Stimulated activated CD4-positive, alpha-beta T cell treated with anti-CD3 and anti-CD28 coated beads, Interleukin-1b, Interleukin-23, amount 100 ng/mL, for 4 hours (primary cell): ENCODE measurements at places on chromosomes 2 and 18.

DNA sequence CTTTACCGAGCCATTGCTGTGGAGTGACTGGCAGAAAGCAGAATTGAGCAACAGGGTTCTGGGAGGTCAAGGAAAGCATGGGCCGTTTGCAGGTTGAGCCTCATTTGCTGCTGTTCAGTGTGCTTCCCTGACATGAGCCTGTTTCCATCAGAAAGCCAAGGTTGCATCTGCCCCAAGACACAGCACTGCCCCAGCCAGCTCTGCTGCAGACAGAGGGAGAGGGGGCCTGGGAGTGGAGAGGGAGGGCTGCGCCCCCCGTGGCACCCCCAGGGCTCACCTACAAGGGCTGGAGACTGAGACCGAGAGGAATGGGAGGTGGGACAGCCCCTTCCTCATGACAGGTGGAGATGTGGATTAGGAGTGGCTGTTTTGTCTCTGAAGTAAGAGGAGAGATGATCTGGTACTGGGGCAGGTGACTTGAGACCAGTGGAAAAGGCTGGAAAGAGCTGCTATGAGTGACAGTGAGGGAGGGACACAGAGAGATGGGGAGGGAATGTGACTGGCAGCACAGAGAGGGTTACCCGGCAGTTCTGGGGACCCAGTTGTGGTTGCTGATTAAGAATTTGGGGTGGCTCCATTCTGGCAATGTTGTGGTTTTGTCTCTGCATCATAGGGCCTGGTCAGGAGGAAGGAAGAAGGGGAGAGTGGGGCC lies 218.0 kb downstream of the DYSF start:
- no peak for DNase-seq

- DNase-seq = no peak
These were observed 65.9 kb upstream of the TFCP2L1 start for GRCh38 chr2:121350890-121351289.

- no peak for DNase-seq
These were observed 38.8 kb downstream of the MFSD6 start for GRCh38 chr2:190446750-190447516.

GRCh38 chr2:38315707-38316333 lies 61.3 kb downstream of the ATL2 start:
- no peak for DNase-seq

- no peak for DNase-seq
These were observed 53.1 kb downstream of the MYO1B start for GRCh38 chr2:191298306-191298705.

- no peak for DNase-seq
These were observed 3.4 kb upstream of the CCDC88A start for GRCh38 chr2:55422876-55423665.

DNA sequence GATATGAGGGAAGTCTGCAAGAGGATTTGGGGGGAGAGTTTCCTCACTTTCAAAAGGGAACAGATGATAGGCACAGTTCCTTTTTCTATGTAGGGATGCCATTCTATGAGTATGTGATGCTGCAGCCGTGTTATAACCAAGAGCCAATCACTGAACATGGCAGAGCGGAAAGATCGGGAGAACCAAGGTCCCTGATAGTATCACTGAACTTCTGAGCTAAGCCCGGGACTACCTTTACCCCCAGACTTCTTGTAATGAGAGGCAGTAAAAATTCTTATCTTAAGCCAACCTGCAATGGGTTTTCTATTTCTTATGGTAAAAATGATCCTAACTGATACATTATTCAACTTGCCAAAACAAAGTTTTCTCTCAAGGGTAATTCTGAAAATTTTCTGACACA lies 21.6 kb upstream of the SLC1A4 start:
- DNase-seq = no peak

- no peak for DNase-seq
These were observed 615 bp downstream of the AKAIN1 start for GRCh38 chr18:5196253-5197031.

- DNase-seq = no peak
These were observed 268.4 kb downstream of the METTL4 start for GRCh38 chr18:2302628-2303516.

DNA sequence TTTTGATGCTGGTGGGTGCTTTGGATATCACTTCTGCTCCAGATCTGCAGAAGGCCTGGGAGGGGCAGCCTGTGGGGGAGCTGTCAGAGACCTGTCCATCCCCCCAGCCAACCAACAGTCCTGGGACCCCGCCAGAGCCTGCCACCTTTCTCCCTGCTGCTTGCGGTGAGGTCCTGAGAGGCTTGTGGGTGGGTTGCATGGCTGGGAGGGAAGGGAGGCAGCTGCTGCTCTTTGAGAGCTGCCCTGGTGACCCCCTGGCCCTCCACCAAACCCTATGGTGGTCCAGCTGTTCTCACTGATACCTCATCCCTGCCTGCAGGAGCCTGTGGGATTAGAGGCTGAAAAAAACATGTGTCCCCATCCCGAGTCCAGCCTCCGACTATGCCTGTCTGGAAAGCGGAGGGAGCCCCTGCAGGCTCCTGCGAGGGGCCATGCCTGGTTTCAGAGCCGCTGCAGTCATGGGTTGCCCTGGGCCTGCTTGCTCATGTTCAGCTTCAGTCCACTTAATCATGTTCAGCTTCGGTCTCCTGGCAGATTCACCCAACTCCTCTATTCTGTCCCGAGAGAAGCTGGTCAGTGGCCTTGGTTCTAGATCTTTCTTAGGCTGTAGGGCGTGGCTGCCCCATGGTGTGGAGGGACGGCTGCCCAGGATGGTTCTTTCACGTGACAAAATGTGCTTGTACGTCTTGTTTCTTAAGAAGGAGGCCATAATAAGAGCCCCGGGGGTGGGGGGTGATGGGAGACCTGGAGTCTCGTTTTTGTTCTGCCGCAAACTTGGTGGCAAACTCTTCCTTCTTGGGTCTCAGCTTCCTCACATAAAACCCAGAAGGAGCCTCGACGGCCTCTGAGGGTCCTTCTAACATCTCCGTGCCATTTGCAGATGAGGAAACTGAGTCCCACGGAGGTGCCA lies 98.5 kb downstream of the CTIF start:
- DNase-seq = no peak

GRCh38 chr18:62989195-62989594 lies 273.9 kb downstream of the PHLPP1 start:
- DNase-seq = no peak

- DNase-seq = no peak
These were observed 108.3 kb upstream of the MAPRE2 start for GRCh38 chr18:34932792-34933466.

DNA sequence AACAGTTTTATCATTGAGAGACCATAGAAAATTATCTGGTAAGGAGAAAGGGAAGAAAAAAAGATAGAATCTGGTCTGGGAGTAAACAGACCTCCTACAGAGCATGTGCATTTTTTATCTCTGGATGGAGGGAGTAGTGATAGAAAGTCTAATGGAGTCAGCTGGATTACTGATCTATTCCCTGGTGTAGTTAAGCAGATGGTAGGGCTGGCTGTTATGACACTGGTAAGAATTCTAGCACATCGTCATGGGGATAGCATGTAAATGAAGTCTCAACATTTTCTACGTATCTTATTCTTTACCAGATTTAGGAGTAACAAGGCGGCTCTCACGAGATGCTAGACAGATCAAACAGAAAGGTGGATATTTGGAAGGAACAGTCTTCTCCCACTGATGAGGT lies 407.4 kb downstream of the NRXN1 start:
- no peak for DNase-seq

DNA sequence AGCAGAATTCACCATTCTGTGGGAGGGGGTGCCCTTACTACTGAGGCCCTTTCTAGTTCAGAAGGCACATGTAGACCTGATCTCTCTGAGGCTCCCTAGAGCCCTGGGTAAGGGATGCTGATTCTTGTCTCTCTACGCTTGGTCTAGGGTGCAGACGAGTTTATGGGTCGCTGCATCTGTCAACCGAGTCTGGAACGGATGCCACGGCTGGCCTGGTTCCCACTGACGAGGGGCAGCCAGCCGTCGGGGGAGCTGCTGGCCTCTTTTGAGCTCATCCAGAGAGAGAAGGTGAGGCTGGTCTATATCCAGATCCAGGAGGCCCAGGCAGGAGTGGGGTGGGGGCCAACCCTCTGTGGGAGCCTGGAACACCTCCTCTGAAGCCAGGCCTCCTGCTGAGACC lies 147.2 kb downstream of the DYSF start:
- no peak for DNase-seq

DNA sequence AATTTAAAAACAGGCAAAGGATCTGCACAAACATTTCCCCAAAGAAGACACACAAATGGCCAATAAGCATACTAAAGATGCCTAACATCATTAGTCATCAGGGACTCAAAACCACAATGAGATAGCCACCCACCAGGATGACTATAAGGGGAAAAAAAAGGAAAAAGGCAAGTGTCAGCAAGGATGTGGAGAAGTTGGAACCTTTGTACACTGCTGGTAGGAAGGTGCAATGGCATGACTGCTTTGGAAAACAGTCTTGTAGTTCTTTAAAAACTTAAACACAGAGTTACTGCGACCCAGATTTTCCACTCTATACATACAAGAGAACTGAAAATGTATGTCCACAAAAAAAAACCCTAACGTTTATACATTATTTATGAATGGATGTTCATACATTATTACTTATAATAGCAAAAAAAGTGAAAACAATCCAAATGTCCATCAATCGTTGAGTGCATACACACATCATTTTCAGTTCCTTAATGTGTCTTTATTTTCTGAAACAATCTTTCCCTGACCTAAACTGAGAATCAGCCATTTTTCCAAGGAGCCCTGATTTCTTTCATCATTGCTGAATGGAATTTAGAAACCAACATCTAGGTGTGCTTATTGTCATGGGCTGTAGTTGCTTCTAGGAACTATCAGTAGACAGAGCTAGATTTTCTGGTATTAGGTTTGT lies 64.7 kb upstream of the TLK1 start:
- no peak for DNase-seq

GRCh38 chr18:23020555-23021294 lies 87.6 kb downstream of the RBBP8 start:
- no peak for DNase-seq

- no peak for DNase-seq
These were observed 235.4 kb downstream of the PIEZO2 start for GRCh38 chr18:10913919-10914318.

- DNase-seq = no peak
These were observed 18.7 kb downstream of the ARHGAP25 start for GRCh38 chr2:68753318-68753717.

- DNase-seq = no peak
These were observed 58.6 kb downstream of the GRB14 start for GRCh38 chr2:164562666-164563065.

- no peak for DNase-seq
These were observed 176.8 kb downstream of the ARL4C start for GRCh38 chr2:234320066-234320465.

- DNase-seq = no peak
These were observed 337.0 kb downstream of the MBD2 start for GRCh38 chr18:53887447-53887846.

DNA sequence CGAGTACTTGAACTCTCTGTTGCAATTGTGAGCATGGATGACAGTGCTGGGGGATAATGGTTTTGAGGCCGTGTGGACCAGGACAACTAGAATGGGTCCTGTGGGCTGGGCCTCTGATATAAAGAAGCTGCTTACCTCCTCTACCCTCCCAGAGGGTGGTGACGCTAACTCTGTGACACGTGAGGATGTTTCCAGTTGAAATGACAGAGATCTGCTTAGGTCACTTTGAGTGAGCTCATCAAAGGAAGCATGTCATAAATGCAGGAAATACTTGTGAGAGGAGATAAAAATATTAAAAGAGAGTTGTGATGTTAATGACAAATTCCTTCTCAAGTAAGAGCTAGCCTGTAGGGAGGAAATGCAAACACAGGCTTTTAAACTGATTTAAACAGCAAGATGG lies 16.4 kb downstream of the RMC1 start:
- DNase-seq = no peak

DNA sequence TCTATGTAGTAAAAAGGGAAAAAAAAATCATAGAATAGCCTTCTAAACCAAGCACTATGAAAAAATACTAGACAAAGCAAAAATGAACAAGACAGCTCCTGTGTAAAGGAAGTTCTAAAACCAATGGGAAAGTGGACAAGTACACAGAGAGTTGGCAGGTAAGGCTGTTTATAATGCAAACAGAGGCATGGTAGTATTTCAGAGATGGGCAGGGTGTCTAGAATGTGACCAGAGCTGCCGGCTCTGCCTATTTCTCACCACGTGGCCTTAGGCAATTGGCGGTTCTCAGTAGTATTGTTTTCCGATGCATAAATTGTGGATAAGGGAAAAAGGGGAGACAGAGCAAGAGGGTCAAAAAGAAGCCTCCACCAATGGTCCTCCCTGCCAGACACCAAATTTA lies 173.6 kb downstream of the ANKRD30B start:
- DNase-seq = no peak

DNA sequence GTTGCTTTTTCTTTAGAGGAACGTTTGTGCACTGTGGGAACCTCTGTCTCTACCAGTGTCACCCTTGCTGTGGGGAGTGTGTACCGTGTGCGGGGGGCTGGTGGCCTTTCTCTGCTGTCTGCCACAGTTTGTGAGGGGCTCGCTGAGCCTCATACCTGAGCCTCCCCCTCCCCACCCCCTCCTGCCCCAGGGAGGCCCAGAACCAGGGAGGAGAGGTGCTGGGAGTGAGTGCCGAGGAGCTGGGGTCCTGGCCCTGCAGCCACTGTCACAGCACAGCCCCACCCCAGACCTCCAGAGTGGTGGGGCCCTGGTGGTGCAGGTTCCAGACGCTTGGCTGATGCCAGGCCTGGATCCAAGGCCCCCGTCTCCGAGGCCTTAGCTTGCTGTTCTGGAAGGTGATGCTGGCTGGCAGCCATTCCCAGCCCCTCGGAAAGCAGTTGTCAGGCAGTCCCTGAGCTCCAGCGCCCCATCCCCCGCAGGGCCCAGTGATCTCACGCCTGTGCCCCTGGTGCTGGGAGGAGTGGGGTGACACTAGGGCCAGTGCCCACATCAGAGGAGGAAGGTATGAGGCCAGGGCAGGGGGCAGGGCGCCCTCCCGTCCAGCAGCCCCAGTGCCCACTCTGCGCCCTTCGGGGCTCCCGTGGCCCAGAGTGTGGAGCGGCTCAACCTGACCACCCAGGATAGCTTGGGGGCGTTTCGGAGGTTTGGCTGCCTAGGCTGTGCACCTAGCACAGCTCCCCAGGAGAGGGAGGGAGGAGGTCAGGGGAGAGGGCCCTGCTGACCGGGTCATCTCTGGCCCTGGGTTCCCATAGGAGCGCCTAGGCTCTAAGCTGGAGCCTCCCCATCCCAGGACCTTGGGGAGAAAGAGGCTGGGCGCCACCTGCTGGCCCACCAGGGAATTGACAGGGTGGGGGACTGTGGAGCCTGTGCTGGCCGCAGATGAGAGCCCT lies 53.0 kb upstream of the ALPP start:
- DNase-seq = no peak

GRCh38 chr2:53549497-53549896 lies 218.1 kb upstream of the CHAC2 start:
- no peak for DNase-seq

GRCh38 chr2:216031960-216032689 lies 18.8 kb upstream of the MREG start:
- no peak for DNase-seq

GRCh38 chr18:51191128-51191717 lies 6.3 kb downstream of the MEX3C start:
- DNase-seq = no peak
